ENCODE measurements at places on chromosomes 1 and 21. TPM values are rescaled to one million over a fixed set of nuclear protein-coding genes. Genes with fewer than 3 reads are reported as not detected.

SELL gene
- 0.39 TPM for total RNA-seq

SPATA21 gene
- total RNA-seq = not detected

PTGFR gene
- 28.9 TPM for total RNA-seq

TSACC gene
- not detected for total RNA-seq

PCAT6 gene
- total RNA-seq = 0.85 TPM

HSD3B1 gene
- total RNA-seq = not detected

Measured in smooth muscle cell of the pulmonary artery (primary cell).